Chondrocyte (in vitro differentiated cells): ENCODE measurements at places on chromosomes 5 and 9. TPM values are rescaled to one million over a fixed set of nuclear protein-coding genes. Genes with fewer than 3 reads are reported as not detected.

- DNase-seq, result peak; percentile 44
These were observed 13.9 kb upstream of the LPCAT1 start for GRCh38 chr5:1537603-1538154.

The CACFD1 gene
- total RNA-seq, result 14.4 to 22.3 TPM (median 18.8 TPM) in 3 replicates

The SFXN1 gene
- 51.8 to 58.9 TPM (median 57.4 TPM) in 3 replicates for total RNA-seq

GRCh38 chr5:58871648-58872242 lies 288.9 kb downstream of the RAB3C start:
- no peak for DNase-seq

GRCh38 chr5:177967221-177967887 lies 28.7 kb downstream of the PROP1 start:
- no peak for DNase-seq

DNA sequence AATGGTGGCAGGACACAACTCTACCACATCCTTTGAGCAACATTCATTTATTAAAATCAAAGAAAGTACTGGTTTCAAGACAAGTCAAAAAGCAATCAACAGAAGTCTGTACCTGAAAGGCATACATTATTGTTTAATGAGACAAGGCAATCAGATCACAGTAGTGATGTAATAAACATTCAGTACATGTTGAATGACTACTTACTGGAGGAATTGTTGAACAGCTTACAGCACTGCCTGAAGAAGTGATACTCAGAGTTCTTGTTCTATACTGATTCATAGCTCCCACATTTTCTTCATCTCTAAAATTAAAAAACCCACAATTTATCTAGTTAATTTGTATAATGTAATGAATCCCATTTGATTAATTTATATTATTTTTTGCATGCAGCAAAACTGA lies 18.2 kb downstream of the RIOK2 start:
- no peak for DNase-seq

DNA sequence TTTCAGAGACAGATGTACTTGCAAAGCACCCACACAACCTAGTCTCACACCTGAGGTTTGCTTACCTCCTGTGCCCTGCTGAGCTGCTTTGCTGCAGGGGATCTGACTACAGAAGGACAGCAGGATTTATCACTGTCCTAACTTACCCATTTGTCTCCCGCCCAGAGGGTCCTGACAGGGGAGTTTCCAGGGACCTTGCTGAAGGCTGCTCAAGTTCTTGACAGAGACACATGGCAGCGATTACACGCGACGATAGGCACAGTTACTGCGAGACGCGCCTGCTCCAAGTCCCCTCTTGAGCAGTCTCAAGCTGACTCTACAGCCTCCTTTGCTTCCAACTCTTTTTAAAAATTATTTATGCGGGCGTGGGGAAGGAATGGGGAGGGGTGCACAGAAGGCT lies 24.6 kb upstream of the GALNT10 start:
- DNase-seq, result no peak

DNA sequence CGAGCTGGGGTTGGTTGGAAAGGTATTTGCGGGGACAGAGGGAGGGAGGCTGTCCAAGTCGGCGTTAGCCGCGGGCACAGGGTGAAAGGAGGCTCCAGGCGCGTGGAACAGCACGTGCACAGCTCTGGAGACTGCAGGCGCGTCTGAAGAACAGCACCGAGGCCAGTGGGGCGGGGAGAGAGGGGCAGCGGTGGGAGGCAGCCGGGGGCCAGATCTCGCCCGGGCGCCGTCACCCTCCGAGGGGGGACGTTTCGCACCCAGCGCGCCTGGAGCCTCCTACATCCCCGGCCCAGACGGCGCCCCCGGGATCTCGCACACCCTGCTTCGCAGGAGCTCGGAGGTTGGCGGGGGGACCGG lies 79.6 kb downstream of the NTNG2 start:
- no peak for DNase-seq

The PDE6A gene
- total RNA-seq, result 0.07 to 0.12 TPM (median 0.08 TPM) in 3 replicates

DNA sequence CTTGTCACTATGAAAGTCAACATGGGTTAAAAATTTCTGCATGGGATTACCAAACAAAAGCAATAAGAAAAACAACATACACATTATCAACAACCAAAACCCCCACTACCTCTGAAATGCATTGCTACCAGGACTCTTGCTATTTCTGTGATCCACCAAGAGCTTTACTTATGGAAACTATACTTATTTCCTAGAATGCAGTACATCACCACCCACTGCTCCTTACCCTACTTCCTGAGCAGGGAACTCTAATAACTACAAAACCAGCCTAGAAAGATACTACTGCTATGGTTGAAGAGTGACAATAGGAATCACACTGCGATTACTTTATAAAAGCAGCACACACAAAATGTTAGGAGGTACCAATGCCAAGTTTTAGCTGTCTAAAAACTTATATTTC lies 22.2 kb downstream of the LURAP1L start:
- no peak for DNase-seq

The SLC6A3 gene
- not detected in 3 replicates for total RNA-seq

DNA sequence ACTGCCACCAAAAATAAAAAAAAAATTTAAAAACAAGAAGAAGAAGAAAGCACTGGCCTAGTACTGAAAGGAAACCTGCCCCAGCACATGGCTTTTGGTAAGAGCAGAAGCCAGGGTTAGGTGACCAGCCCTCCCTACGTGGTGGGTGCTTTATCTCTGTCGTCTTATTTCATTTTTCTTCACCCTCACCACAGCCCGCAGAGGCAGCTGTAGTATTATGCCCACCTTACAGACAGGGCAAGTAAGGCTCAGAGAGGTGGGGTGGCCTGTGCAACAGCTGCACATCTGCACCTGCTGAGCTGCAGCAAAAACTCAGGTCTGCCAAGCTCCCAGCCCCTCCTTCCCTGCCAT lies 140.8 kb upstream of the LMX1B start:
- no peak for DNase-seq

DNA sequence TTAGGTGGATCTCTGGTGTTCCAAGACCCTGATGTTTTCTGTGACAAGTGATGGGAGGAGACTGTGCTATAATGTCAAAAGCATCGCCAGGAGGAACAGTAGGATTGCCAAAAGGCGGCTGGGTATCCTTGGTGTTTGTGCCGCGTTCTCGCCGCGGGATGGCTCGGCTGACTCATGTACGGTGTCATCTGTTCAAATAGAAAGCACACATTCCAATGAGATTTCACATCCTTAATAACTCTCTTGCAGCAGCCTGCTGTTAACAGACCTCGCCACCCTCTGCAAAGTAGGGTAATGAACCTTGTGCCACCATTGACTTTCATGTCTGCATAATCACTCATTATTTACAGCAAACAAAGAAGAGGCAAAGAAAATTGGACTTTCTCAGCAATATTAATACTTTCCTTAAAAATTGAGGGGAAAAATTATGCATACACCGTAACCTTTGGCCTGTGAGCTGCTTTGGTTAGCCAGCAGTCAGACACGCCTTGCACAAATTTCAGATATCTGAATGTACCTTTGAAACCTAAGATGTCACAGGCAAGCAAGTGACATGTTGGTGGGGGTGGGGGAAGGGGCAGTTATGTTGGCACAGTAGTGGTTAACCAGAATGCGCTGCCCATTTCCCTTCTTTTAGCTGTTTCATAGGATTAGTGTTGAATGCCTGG lies 289.4 kb downstream of the EFNA5 start:
- DNase-seq, result no peak

DNA sequence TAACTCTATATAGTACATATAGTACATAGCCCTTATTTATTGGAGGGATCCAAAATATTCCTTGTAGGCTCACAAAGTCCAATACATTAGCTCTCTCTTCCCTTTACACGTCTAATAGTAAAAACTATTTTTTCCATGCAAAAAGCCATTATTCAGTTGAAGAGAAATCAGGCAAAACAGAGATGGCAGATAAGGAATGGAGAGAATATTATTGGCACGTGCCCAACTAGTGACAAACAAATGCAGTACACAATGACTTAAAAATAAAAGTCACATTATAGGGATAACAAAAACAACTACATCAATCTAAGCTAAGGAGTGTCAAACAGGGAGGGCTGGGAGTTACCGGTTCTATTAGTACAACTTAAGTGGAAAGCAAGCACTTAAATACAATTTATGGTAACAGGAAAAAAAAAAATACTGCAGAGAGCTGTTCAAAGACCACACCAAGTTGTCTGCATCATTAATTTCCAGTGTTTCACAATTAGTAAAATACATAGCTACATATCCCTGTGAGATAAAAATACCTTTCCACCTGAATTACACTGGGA lies 4.1 kb upstream of the SCAI start:
- no peak for DNase-seq

The C8G gene
- 2.2 TPM in 1 of 3 replicates, not detected in the others for total RNA-seq

GRCh38 chr5:57721226-57721625 lies 238.6 kb upstream of the ACTBL2 start:
- DNase-seq, result no peak

DNA sequence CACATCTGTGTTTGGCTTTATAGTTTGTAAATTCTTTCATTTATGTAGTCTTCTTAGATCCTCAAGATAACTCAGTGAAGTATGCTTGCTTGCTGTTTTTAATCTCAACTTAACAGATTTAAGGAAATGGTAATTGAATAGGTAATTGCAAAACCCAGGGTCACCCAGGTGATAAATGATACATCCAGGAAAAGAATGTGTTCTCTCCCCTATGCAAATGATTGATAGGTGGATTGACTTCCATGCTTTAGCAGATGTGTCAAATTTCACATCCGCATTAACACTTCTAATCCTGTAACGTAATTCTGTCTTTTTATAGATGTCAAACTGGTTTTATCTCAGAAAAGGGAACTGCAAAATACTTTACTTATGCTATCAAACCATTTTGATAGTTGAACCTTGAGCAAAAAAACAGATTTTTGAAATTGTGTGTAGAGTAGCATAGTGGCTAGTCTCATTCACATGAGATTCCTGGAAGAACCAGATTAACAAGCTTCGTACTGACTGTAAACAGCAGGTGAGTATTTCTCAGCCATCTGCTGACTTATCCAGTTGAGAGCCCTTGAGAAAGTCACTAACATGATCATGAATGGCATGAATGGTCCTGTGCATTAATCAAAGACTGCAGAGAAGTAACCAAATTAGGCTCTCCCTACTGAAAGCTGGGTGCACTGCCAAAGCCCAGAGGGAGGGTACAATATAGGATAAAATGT lies 86.7 kb upstream of the PAM start:
- no peak for DNase-seq

DNA sequence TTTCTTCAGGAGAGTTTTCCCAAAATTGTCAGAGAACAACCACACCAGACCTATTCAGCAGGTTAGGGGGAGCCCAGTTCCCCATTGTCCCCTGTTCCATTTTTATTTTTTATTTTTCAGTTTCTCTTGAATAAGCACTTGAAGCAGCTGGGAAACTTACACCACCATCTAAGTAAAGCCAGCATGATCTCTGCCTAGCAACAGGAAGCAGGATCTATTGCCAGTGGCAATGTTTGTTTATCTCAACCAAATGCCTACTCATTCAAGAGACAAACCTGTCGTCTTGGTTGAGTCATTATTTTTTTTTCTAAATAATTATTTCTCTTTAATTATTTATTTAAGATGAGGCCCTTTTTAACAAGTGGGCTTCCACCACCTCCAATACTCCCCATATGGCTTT lies 379.3 kb downstream of the PLK2 start:
- DNase-seq, result no peak

- DNase-seq, result no peak
These were observed 69.4 kb downstream of the LMNB1 start for GRCh38 chr5:126846344-126846743.

The SLC12A7 gene
- total RNA-seq, result 2.0 to 4.9 TPM (median 3.7 TPM) in 3 replicates

- no peak for DNase-seq
These were observed 164.9 kb upstream of the IRX1 start for GRCh38 chr5:3430691-3431090.

The C7 gene
- total RNA-seq, result not detected in 3 replicates

GRCh38 chr5:94217216-94217615 lies 401.2 kb downstream of the KIAA0825 start:
- DNase-seq, result no peak

The VCP gene
- total RNA-seq, result 247 to 360 TPM (median 254 TPM) in 3 replicates

The ZFP2 gene
- 1.6 to 2.1 TPM (median 1.7 TPM) in 3 replicates for total RNA-seq

DNA sequence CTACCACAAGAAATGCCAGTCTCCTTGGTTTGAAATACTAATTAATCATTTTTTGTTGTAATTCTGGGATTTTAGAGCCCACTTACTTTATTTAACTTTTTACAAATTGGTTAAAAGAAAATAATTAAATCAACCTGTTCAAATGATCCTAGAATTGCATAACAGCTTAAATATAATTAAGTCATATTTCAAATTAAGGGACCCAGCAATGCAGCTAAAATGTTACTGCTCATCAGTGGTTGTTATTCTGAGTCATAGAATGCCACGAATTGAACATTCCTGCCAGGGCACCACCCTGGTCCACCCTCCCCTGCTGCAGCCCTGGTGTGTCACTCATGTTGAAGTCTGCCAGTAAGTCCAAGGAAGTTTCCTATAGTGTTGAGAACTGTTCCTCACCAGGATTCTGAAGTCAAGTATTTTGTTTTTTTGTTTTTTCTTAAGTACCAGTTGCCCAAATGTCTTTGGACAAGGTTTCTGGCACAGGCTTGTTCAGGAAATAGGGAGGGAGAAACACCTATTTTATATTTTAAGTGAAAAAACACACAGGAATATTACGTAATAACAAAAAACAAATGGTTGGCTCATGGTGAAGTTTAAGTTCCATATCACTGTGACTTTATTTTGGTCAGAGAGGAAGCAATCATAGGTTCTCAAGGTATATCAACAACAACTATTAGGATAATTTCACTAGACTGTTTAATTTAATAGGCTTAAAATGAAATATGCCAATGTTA lies 4.3 kb upstream of the ITGA1 start:
- no peak for DNase-seq

The RAD50 gene
- total RNA-seq, result 27.7 to 30.7 TPM (median 27.8 TPM) in 3 replicates

The IFNA13 gene
- total RNA-seq, result not detected in 3 replicates

DNA sequence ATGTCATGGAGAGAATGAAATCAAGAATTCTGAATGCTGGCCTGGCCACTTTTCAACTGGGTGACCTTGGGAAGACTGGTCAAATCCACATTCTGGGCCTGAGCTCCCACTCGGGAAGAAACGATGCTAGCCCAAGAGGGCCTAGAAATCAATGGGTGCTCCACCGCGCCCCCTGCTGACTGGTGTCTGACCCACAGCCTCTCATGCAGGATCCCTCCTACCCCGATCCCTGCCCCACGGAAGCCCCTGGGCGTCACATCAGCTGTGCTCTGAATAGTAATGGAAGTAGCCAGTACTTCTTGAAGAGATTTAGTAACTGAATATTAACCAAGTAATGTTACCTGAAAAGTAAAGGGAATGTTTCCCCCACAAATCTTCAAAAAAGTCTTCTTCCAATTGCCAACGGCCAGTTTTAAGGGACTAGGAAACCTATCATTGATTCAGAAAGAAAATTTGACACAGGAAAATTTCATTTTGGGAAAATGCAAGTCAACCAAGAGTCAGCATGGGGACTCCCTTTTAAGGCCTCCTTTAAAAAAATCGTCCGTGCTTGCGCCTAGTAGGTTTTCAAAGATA lies 43.9 kb downstream of the CRB2 start:
- no peak for DNase-seq

The MLANA gene
- total RNA-seq, result not detected in 3 replicates

DNA sequence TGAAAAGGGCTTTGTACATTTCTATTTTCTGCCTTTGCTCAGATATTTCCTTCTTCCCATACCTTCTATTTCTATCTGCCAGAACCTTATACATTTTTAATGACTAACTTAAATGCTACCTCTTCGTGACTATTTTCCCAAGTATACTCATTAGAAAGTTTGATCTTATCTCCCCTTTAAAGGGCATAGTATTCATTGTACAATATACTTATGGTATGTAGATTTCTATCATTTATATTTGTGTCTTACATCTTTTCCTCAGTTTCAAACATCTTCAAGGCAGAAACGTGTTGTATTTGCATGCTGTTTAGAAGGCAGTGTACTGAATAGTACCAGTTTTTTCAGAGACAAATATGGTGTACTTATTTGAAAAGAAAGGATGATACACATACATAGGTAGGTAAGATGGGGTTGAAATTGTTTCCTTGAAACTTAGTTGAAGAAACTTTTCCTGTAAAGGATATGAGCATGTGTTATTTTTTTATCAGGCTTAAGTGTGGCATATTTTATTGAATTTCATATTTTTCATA lies 518.1 kb upstream of the NUDT12 start:
- no peak for DNase-seq
